ENCODE measurements at places on chromosomes 3 and 15. TPM values are rescaled to one million over a fixed set of nuclear protein-coding genes. Genes with fewer than 3 reads are reported as not detected.

The KNG1 gene
- total RNA-seq: not detected

The IQCF6 gene
- total RNA-seq: not detected

The PAQR5 gene
- not detected for total RNA-seq

The PPIB gene
- 384 TPM for total RNA-seq

The CHAC1 gene
- 8.4 TPM for total RNA-seq

The TPM1 gene
- 10.1 TPM for total RNA-seq

The GOLGA8M gene
- 0.54 TPM for total RNA-seq

The SLC22A14 gene
- not detected for total RNA-seq

The BTLA gene
- total RNA-seq: 33.7 TPM
